ENCODE measurements at places on chromosomes 1 and 21.

GRCh38 chr1:13783551-13783950, 83.6 kb downstream of the PRDM2 start:
- DNase-seq, result no peak

- DNase-seq, result no peak
These were observed 184.0 kb downstream of the VPS13D start for GRCh38 chr1:12413664-12414410.

- no peak for DNase-seq
These were observed 66.8 kb downstream of the SLC27A3 start for GRCh38 chr1:153842006-153842471.

- no peak for DNase-seq
These were observed 4.8 kb downstream of the RBM34 start for GRCh38 chr1:235156265-235156664.

DNA sequence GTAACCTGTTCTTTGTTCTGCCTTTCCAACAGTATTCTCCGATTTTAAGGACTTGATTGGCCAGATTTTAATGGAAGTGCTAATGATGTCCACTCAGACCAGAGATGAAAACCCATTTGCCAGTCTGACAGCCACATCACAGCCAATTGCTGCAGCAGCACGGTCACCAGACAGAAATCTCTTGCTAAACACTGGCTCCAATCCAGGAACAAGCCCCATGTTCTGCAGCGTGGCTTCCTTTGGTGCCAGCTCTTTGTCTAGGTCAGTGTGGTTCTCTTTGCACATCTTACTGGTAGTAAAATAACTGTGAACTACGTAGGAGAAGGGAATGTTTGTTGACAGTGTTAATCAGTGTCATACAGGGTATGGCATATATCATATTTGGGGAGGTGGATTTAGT, 72.7 kb downstream of the UBE4B start:
- DNase-seq, result no peak

- DNase-seq, result peak; percentile 26
These were observed 610 bp upstream of the HES4 start for GRCh38 chr1:1000357-1001056.

DNA sequence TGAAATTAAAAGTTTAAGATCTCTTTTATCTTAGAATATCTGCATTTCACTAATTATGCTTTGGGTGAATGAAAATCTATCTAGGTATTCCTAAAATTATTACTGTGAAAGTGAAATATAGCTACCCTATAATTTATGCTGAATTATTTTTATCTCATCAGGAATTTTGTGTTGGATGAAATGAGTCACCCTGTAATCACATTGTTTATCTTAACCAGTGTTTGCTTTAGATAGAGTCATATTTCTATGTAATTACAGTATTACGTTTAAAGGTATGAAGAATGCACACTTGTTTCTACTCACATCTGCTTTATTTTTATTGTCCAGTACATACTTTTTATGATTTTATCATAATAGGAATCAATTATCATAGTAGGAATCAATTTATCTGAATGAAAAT, 249.2 kb downstream of the NCAM2 start:
- DNase-seq, result no peak

All from kidney epithelial cell (primary cell).